Left ventricle myocardium superior (tissue), 1 donor: ENCODE measurements at places on chromosomes 2 and 18.

GRCh38 chr2:118672571-118673158 is 174.8 kb downstream of the EN1 start:
- no peak for DNase-seq

DNA sequence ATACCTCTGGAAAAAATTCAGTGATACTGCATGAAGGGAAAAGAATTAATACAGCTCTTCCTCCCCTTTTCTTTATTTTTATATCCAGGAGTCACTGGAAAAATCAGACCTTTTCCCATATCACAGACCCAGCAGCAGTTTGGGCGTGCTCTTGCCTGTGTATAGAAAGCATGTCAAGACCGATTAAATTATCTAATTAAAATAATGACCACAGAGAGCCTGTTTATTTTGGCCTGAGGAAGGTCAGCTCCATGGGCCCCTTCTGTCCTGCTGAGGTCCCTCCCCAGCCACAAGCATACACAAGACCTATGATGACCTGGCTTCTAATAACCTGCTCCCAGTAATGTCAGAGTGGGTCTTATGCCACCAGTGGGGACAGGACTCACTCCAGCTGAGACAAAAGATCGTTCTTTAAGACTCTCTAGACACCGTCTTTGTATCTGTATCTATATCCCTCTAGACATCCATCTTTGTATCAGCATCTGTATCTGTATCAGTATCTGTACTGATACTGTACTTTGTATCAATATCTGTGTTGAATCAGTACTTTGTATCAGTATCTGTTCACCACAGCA is 147.8 kb downstream of the VAPA start:
- no peak for DNase-seq

DNA sequence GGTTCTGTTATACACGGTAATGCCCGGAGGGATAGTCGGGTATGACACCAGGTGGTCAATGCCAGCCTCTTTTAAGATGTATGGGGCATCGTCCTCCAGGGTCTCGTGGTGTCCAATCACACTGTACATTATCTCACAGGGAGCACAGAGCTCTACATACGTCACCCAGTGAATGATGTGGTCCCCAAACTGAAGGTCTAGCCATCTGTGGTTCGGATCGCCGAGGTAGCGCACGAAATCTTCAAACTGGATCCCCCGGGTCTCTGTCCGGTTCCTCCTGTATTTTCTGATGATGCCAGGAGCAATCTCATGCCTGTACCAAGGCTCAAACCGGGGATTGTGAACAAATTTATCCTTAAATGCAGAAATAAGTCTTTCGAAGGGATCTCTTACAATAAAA is 24.1 kb downstream of the CHST10 start:
- no peak for DNase-seq

GRCh38 chr2:145230546-145230945 is 710.6 kb upstream of the ZEB2 start:
- DNase-seq: no peak

DNA sequence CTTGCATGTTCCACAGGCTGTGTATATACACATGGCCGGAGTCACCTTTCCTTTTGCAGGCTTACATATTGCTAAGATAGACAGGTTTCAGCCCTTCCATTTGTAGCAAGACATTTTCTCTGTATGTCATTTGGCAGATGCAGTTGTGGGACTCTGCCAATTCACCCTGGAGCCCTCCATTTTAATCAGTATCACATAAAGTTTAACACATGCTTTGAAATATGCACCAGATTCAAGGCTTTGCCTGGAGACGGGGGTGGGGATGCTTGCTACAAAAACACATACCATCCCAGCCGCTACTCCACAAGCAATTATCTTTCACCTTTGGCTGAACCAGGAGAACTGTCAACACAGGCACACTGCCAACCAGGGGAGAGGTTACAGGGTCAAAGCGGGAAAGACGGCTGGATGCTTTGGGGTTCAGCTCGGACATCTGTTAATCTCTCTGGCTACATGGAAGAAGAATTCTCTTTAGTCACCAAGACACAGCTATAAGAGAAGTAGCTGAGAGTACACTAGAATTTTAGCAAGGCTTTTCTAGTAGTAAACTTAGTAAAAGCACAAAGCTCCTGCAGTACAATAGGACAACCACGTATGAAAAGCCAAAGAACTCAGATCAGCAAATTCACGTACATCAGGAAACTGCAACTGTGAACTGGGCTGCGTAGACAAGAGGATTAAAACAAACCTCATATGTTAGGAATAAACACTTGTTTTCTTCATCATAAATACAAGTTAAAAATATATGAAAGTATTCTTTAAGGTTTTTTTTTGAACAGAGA is 130.9 kb downstream of the EXOC6B start:
- DNase-seq: peak; percentile 74

DNA sequence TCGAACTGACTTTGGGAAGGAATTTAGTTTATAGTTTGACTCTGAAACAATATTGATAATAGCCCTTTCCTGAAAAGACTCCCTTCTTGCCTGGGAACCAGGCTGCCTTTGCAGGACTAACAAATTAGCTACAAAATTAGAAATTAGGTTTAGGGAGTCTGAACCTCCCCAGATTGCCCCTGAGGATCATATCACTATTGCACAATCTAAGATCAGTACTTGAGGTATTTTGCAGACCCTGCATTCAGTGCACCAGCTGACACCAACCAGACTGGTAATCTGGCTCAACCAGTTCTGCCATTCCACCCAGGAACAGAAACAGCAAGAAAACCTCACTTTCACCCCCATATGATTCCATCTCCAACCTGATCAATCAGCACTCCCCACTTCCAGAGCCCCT is 131.8 kb upstream of the GALNT5 start:
- DNase-seq: no peak

GRCh38 chr18:10705291-10705690 is 179.5 kb downstream of the NAPG start:
- no peak for DNase-seq

DNA sequence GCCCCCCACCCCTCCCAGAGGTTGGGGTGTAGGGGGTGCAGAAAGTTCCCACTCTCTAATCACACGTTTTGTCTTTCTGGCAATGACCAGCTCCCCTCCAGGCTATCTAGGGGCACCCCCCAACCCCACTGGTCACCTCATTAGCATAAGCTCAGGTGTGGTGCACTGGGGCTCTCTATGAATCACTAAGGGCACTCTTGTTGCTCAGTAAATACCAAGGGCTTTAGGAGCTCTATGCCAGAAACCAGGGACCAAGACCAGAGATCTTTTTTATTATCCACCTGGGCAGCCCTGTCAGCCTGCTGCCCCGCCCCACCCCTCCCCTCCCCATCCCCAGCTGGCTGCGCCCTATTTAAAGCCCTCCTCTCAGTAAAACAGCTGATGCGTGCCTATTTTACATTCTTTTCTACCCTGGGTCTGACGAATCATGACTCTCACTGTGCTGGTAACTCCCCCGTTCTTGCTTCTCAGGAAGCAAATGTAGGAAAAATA is 24.3 kb downstream of the NCK2 start:
- DNase-seq: no peak

- peak; percentile 16 for DNase-seq
Measured at GRCh38 chr2:240782221-240782885, 37.7 kb downstream of the KIF1A start.

- DNase-seq: no peak
Measured at GRCh38 chr2:42918671-42919318, 126.4 kb upstream of the HAAO start.

DNA sequence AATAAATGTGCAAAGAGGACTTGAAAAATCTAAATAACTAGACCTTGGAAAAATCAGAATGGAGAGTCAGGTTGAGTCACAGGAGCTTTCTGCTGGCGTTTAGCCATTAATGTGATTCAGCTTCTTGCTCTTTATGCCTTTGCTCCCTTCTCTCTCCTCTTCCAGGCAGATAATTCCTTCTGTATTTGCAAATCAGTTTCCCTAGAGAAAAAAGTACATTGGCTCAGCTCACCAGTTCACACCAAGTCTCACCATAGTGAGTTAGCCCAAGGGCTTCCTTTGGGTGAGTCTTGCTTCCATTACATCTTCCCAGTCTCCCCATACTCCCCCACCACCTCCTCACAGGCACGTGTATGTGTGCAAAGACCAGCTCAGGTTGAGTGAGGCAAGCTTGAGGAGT is 73.6 kb downstream of the CYBRD1 start:
- DNase-seq: no peak

- no peak for DNase-seq
Measured at GRCh38 chr2:226057365-226057764, 657.9 kb downstream of the NYAP2 start.

DNA sequence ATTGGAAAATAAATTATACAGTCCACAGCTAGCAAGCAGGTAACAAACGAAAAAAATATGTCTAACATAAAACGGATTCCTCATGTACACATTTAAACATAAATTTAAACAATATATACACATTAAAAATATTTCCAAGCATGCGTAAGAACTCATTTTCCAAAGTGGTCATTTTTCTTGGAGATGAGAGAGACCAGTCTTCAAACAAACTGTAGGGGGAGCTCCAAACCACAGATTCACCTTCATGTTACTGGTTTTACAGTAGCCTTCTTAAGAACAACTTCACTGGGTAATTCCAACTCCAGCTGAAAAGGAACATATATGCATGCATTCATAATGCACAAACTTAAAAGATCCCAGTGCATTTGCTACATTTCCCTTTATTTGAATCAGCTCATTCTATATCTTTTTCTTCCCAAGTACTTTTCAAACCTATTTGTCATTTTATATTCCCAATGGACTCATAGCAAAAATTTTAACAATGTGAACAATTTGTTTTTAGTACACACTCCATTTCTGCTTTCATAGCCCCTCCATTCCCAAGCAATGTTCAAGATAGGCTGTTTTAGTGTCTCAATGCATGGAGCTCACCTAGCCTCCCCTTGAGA is 4.7 kb upstream of the STAMBP start:
- no peak for DNase-seq

- DNase-seq: no peak
Measured at GRCh38 chr2:176107731-176108181, 676 bp downstream of the HOXD11 start.

DNA sequence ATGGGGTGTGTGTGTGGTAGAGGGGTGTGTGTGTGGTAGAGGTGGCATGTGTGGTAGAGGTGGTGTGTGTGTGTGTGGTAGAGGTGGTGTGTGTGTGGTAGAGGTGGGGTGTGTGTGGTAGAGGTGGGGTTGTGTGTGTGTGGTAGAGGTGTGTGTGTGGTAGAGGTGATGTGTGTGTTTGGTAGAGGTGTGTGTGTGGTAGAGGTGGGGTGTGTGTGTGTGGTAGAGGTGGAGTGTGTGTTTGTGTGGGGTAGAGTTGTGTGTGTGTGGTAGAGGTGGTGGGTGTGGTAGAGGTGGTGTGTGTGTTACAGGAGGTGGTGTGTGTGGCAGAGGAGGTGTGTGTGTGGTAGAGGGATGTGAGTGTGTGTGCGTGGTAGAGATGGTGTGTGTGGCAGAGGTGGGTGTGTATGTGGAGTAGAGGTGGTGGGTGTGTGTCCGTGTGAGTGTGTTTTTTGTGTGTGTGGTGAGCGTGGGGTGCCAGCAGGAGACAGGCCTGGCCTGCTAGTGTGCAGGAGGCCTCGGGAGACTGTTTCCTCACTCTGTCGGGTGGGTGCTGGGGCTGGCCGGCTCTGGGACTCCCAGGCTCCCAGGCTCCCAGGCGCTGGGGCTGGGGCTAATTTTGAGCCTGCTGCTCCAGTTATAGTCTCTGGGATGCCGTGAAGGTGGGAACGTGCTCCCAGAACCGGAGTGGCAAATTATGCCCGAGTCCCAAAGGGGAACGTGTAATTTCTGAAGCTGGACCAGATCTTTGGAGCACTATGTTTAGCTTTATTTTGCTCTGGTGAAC is 165.2 kb downstream of the DYSF start:
- DNase-seq: peak; percentile 20

DNA sequence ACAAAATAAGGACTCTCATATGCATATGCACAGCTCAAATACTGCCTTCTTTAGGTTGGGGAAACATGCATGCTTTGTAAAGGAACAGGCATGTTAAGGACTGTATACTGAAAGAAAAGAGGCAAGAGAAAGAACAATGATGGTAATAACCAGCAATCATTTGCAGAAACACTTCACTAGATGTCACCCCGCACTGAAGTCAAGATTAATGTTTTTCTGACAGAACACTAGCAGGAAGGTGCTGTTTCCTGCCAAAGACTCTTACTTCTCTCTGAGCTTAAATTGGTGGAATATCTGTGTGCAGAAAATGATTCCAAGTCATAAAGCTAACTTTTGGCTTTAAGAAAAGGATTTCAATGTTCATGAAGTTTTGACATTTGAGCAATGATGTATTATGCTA is 19.3 kb upstream of the CSRNP3 start:
- DNase-seq: no peak
